ENCODE measurements at places on chromosomes 4 and X.

GRCh38 chr4:28228561-28229491, 1368.2 kb downstream of the STIM2 start:
- DNase-seq: peak; percentile 89

- peak; percentile 15 for DNase-seq
Observed at GRCh38 chr4:11635342-11635741, 206.6 kb upstream of the HS3ST1 start.

DNA sequence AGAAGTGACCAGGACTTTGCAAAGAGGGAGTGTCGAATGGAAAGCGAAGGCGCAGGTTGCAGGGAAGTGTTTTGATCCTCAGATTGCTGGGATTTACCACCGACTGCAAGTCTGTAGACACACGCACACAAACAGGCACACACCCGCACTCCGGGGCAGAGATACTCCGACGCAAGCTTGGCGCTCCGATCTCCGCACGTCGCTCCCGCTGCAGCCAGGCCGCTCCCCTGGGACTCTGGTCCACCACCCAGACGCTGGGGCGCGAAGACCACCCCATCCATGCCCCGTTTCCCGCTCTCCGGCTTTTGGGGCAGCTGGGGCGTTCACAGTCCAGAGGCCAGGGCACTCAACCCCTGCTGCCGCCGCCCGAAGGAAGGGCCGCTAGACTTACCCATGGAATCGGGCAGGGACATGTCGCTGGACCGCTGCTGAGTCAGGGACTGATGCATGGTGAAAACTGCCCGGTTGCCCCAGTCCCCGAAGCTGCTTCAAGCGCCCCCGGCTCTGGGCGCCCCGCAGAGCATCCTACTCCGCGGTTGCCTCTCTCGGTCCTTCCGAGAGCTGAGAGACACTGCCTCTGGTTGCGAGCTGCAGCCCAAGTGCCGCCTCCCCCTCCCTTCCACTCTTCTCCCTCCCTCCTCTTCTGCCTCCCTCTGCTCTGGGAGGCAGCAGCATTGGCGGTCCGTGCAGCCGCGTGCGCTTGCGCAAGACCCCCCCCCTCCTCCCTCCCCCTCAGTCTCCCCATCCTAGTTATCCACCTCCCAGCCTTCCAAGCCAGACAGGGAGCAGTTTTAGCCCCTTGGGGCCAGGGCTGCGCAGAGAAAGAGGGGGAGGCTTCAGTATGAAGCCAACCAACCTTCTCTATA, at the start of gene TMEM255A:
TMEM255A (minus strand) TSS at position 601 of the 866 bp plus-strand sequence; CDS start at position 449, 152 bp downstream.
- DNase-seq: peak; percentile 24

GRCh38 chr4:85787133-85787532, 312.2 kb downstream of the ARHGAP24 start:
- peak; percentile 88 for DNase-seq

GRCh38 chr4:40808926-40809457, 59.2 kb downstream of the NSUN7 start:
- DNase-seq: no peak

GRCh38 chr4:16000708-16001483, 37.9 kb upstream of the FGFBP2 start:
- no peak for DNase-seq

GRCh38 chr4:75499900-75500299, 14.3 kb downstream of the RCHY1 start:
- DNase-seq: no peak

DNA sequence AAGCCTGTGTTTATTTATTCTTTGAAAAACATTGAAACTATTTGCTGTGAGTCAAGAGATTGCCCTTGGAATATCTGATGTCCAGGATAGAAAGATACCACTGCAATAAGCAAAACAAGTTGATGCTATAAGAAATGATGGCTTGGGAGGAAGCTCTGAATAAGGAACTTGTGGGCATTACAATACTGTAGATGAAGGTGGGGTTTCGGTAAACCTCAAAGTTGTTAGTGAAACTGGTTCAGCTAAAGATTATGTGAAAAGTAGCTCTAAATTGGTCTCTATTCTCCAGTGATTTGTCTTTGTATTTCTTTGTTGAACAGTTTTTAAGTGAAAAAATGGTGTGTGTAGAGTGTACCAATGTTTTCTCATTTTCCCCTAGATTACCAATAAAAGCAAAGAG, 128.7 kb downstream of the AKAP4 start:
- DNase-seq: no peak

DNA sequence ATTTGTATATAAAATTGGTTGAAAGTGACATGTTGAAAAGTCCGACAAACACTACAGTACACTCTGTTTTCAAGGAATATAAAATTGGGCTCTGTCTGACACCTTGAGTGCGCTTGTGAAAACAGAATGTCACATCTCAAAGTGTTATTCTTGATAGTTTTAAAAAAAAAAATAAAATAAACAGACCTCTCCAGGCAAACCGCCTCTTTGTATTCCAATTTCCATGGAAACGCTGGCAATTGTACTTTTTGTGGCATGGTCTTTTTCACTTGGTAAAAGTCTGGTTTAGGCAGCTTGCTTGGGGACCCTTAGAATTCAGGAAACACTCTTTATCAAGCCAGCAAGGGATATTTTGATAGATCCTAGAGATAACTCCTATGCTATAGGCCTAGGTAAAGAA, 302.5 kb downstream of the RAB28 start:
- no peak for DNase-seq

DNA sequence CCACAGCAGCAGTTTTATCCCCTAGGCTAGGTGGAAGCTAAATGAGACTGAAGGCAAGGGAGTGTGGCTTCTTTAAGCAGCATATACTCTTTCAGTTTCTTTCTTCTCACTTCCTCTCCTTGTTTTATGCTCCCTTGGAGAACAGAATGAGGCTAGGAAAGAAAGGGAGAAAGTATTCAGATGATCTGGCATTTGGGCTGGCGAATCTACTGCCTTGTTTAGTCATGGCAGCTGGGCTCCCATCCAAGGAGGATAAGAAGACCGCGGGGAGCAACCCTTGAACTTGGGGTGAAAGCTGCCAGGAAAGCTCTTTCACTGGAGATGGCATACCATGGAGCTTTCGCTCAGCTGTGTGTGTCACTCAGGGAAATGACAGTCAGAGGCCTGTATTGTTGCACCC, 72.1 kb downstream of the ARHGEF38 start:
- DNase-seq: peak; percentile 2

DNA sequence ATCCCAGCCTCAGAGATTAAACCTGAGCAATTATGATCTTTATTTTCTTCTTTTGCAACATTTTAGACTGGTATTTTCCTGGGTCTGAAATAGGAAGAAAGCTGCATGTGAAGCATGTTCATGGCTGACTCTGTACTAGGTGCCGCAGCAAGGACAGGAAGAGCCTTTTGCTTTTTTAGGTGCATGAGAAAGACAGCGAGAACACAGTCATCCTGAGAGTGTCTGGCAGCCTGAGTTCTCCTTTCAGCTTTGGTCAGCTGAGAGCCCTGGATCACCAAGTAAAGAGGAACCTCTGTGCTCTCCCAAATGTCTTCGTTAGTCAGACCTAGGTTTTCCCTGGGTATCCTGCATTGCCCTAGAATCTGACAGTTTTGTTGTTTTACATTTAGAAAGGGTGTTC, 29.8 kb downstream of the FAM149A start:
- DNase-seq: no peak

DNA sequence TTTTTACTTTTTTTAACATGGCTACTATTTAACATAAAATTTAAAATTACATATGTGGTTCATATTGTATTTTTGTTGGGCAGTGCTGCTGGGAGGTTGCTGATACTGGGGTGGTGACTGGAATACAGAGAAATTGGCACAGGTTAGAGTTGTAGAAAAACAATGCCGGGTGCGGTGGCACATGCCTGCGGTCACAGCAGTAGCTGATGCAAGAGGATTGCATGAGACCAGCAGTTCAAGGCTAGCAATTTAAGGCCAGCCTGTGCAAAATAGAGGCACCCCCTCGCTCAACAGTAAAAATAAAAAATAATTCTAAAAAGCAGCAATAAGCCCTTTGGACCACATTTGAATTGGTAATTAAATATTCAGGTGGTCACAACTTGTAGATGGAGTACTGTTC, 11.8 kb upstream of the CPE start:
- DNase-seq: no peak
